AG09309 (cell line): ENCODE measurements at places on chromosomes 1 and 21.

GRCh38 chr1:60390593-60391282 lies 317.2 kb upstream of the C1orf87 start:
- DNase-seq, result no peak

DNA sequence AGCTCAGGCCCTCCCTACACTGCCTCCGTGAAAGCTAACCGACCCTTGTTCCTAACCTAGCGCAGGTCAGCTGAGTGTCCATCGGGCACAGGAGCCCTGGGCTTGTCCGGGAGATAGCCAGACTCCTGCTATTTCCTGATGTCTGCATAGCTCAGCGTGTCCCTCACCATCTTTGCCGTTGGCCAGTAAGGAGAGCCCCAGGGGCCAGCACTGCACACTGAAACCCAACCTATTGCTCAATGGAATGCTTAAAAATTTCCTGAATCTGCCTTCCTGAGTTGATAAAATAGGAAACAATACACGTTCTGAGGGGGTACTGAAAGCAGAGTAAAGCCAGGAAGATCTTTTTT lies 2.2 kb downstream of the RUNX1 start:
- no peak for DNase-seq

DNA sequence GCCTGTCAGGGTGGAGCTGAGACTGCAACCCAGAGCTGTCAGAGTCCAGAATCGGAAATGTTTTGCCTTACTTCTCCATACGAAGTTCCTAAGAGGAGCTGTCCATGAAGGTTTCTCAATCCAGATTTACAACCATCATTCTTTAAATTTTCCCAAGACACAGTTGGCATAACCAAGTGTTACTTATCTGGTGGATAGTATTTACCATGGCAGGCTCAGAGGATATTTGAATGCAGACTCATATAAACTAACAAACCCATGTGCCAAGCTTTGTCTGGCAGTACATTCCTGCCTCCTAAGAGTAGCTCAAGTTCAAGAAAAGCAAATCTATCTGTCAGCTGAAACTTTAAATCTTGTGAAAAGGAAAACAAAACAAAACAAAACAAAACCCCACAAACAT lies 267.9 kb downstream of the ZNF326 start:
- peak; percentile 7 for DNase-seq

GRCh38 chr21:45289655-45290515 lies 2.2 kb upstream of the POFUT2 start:
- DNase-seq, result no peak

GRCh38 chr1:234823191-234824176 lies 213.5 kb upstream of the IRF2BP2 start:
- no peak for DNase-seq

DNA sequence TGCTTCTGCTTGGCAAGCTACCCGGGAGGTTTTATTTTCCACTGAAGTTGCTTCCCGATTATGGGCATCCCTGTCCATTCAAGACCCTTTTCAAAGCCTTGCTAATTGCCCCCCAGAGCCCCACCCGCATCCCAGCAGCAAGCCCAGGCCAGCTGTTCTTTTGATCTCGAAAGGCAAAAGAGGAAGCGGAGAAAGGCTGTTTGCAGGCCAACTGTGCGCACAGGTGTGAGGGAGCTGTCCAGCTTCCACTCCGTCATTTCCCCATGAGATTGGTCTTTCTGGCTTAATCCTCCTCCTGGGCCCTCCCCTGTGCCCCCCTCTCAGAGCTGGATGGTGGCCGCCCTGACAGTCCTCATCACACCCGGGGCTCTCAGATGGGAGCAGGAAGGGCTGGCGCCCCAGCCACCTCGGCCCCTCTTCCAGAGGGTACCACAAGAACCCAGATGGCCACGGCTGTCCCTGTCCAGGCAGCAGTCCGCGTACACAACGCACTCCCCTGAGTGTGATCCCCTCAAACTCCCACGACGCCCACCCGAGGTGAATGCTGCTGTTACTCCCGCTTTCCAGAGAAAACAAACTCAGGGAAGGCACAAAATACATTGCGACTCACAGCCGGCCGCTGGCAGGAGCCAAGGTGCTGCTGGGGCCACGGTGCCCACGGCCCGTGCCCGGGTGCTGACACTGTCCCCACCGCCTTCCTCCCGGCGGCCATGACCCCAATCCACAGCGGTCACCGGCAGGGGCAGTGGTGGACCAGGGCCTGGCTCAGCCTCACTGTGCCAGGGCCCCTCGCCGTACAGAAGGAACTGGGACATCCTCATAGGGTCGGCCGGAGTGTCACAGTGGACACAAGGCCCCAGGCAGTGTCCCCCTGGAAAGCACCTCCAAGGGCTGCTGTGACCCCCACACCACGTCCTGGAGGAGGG lies 121.9 kb downstream of the CRYAA start:
- no peak for DNase-seq

- DNase-seq, result no peak
Observed at GRCh38 chr1:145747398-145748247, 28.3 kb downstream of the CD160 start.

DNA sequence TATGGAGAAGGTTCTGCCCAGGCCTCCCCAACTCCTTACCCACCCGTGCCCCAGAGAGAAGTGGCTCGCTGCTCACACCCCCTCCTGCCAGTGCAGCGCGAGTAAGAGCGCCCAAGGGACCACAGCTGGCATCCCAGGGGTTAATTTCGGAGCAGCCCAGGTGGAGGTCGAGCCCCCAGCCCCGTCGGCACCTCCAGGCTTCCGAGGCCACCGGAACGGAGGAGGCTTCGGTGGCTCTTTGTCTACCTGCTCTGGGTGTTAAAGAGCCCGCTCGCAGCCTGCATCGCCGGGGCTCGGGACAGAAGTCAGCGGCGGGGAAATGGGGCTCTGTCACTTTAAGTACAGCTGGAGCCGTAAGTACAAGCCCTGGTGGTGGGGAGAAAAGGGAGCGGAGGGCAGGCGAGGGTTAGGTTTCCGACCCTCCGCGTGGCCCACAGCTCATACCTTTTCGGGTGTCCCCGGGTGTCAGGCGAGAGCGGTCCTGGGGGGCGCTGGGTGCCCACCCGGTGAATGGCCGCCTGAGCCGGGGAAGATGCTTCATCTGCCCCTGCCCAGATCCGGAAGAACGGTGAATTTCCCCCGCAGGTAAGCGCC lies 89.4 kb upstream of the IPO9 start:
- no peak for DNase-seq

- DNase-seq, result no peak
Observed at GRCh38 chr1:37040261-37040660, 5.9 kb upstream of the GRIK3 start.

GRCh38 chr1:61442544-61442943 lies 282.4 kb downstream of the TM2D1 start:
- no peak for DNase-seq

DNA sequence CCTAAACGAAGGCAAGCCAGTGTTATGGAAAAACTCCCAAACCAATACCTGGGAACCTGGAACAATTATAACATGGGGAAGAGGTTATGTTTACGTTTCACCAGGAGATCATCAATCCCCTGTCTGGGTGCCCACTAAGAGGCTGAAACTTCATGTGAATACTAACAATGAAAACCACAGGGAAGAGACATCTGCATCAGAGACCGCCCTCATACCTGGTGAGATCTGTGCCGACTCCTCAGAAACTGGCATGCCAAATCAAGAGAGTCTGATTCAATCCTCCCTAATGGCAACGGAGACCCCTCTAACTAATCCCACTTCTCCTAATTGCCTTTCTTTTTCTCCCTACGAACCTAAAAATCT lies 163.2 kb downstream of the IER5 start:
- DNase-seq, result no peak

DNA sequence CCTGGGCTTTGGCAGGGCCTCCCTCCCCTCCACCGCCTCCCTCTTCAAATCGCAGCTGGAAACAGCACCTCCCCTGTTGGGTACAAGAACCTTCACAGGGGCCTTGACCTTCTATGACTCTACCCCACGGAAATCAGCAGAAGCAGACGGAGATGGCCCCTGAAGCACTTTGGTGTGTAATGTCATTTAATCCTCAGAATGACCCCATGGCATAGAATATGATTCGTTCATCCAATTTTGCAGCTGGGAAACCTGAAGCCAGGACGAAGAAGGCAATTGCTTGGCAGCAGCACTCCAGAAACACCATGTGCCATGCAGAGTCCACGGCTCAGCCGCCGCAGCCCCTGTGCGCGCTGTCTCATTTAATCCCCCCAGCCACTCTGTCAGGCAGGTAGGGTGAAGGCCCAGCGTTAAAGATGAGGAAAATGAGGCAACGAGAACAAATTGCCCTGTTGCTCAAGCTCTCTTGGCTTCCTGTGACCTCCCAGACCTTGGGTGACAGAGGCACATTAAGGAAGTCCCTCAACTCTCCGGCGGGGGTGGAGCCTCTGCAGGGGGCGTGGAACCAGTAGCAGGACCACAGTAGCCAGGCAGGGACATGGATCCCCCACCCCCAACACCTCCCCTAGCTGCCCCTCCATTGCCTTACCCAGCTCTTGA lies 25.8 kb upstream of the LAPTM5 start:
- no peak for DNase-seq

DNA sequence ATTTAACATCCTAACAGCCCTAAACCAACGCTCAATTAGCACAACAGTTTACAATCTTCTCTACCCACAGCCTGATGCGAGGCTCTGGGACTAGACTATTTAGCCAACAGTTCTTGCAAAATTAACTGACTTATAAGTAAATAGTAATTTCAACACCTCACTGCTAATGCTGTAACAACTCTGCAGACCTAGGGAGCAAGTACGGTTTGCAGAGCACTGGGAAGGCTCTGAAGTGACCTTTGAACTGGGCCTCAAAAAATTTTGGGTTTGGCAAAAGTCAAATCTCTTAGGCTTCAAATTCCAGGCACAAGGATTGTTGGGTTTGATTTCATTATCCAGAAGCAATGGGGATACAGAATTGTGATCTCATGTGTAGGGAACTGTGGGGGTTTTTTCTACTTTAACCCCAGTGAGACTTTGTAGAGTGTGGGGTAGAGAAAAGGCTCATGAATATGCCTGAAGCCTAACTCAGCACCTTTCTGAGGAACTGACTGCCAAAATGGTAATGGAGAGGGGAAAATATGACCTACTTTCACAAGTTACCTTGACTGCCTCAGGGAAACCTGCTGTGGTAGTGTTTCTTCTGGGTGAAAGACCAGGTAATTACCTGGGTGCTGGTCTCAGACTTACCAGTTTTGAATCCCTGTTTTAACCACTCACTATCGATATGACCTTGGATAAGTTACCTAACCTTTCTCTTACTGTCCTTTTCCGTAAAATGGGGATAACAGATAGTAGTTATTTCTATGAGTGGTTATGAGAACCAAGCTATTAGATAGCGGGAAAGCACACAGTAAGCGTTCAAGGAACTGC lies 889 bp upstream of the TXLNA start:
- no peak for DNase-seq

GRCh38 chr1:84000954-84001495 lies 2.1 kb upstream of the TTLL7 start:
- DNase-seq, result no peak
